Aorta (tissue), 5 donors: ENCODE measurements at places on chromosomes 4 and X. TPM values are rescaled to one million over a fixed set of nuclear protein-coding genes. Genes with fewer than 3 reads are reported as not detected.

ITM2A gene
- polyA plus RNA-seq: 2.8 TPM

CD38 gene
- 0.20 TPM for polyA plus RNA-seq

ETDC gene
- polyA plus RNA-seq: not detected

CT55 gene
- polyA plus RNA-seq: not detected

ADH7 gene
- polyA plus RNA-seq: 0.13 TPM

BEND2 gene
- not detected for polyA plus RNA-seq

LNX1 gene
- polyA plus RNA-seq: 3.1 TPM

ATOH1 gene
- 3.0 TPM for polyA plus RNA-seq

FDCSP gene
- polyA plus RNA-seq: not detected

C4orf51 gene
- polyA plus RNA-seq: not detected

ACSL1 gene
- polyA plus RNA-seq: 49.7 TPM

TCEAL6 gene
- 2.3 TPM for polyA plus RNA-seq

TLR2 gene
- 6.1 TPM for polyA plus RNA-seq

ARSD gene
- polyA plus RNA-seq: 1.9 TPM

DNA sequence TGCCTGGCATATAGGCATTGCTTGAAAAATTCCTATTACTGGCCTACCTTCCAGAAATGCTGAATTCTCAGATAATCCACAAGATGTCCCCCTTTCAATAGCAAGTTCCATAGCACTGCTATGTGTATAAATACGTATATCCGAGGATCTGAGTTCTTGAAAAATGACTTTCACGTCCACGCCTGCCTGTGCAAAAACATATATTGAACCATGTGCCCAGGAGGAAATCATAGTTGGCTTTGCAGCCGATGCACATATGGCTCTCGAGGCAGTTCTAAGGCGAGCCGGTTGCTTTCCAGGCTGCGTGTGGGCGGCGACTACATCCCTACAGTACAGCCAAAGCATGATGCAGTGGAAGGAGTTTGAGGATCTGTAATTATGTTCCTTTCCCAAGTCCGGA is 55.4 kb upstream of the ESX1 start:
- DNase-seq: no peak

GRCh38 chrX:132184871-132185270 is 34.4 kb downstream of the RAP2C start:
- DNase-seq: no peak

DNA sequence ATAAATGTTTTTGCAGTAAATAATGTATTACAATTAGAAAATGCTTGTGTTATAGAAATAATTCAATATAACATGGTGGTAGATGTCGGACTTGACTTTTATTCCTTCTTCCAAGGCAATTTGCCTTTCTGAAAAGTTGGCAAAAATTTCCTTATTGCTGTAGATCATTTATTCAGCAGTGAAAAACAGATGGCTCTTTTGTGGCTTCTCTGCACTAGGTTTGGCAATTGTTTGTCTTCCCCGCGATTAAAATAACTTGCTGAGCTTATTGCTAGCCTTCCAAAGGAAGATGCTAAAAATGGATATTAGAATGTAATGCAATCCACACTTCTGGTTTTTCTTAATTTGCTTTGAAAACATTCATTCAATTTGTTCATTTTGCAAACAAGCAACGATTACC is 1977.9 kb upstream of the ADGRL3 start:
- DNase-seq: no peak

DNA sequence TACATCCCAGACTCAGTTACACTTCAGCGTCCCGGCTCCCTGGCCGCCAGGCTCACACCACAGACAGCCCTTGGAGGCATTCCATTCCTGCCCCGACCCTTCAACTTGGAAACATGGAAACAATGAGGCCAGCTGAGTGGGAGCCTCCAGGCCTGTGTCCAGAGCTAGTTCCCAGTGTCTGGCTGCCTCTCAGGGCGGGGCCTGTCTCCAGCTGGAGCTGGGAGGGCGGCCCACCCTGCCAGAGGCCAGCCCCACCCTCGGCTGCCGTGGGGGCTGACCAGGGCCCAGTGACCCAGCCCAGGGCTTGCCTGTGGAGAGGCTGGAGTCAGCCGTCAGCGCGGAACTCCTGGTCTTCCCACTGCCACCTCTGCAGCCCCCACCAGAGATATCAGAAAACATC is 37.4 kb upstream of the SPON2 start:
- DNase-seq: peak; percentile 89

- DNase-seq: no peak
Measured at GRCh38 chr4:80014531-80014930, 58.5 kb downstream of the ANTXR2 start.

- DNase-seq: no peak
Measured at GRCh38 chr4:75069493-75070074, 136.7 kb downstream of the PARM1 start.

DNA sequence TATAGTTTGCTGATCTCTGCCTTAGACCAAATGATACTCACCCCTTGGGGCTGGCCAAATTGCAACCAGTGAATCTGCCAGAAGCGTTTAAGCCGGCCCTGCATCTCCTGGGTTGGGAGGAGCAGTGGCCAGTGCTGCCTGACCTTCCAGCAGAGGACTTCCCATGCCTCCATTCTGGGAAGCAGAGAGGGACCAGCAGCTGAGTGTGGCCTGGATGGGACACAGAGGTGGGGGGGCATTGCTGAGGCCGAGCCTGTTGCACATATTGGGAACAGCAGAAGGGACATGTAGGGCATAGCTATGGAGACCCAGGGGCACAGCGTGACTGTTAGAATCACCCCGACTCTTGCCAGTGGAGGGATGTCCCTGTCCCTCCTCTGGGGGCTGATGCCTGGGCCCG is 93.3 kb downstream of the CPZ start:
- DNase-seq: peak; percentile 28

- no peak for DNase-seq
Measured at GRCh38 chr4:89640620-89641366, 196.2 kb downstream of the SNCA start.

- no peak for DNase-seq
Measured at GRCh38 chr4:165612936-165613335, 234.1 kb downstream of the CPE start.

- DNase-seq: no peak
Measured at GRCh38 chr4:67071641-67072040, 473.7 kb downstream of the CENPC start.

DNA sequence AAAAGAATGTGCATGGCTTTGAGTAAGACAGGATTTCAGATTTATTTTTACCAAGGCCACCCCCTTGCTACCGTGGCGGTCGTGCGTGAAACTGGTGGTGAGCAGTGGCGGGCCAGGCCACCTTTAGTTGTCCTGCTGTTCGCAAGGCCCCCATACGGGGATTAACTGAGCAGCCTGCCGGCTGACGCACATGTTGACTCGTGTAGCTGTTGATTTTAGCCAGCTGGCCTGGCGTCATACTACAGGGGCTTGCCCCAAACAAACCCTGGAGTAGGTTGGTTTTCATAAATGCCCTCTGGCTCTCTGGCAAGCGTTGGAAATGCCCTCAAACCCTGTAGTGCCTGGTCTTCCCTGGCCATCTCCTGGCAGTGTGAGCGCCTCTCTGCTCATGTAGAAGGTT is 28.4 kb downstream of the WFS1 start:
- DNase-seq: no peak

GRCh38 chr4:189050643-189051042 is 890.0 kb upstream of the FRG1 start:
- no peak for DNase-seq

- no peak for DNase-seq
Measured at GRCh38 chr4:56512166-56512565, 6.6 kb downstream of the ARL9 start.

DNA sequence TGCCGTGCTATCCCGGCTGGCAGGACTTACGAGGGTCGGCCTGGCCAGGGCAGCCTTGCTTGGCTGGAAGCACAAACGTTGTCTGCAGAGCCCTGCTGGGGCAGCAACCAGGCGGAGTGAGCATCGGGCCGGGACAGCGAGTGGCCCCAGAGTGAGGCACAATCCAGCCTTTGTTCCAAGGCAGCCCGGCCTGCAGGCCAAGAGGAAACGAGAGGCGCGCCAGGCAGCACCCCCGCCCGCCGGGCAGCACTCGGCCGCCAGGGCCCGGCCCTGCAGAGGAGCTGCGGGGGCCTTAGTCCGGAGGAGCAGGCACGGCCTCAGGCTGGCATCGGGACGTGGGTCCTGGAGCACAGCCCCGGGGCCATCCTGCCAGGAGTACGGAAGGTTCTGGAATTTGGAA is 24.1 kb downstream of the FGFRL1 start:
- DNase-seq: peak; percentile 87

GRCh38 chr4:2441393-2442174 is 22.8 kb downstream of the CFAP99 start:
- DNase-seq: no peak
